H1 (cell line): ENCODE measurements at places on chromosomes 16 and 17.

- peak; percentile 73 for DNase-seq
Measured at GRCh38 chr16:4316864-4317531, 1.1 kb downstream of the GLIS2 start.

DNA sequence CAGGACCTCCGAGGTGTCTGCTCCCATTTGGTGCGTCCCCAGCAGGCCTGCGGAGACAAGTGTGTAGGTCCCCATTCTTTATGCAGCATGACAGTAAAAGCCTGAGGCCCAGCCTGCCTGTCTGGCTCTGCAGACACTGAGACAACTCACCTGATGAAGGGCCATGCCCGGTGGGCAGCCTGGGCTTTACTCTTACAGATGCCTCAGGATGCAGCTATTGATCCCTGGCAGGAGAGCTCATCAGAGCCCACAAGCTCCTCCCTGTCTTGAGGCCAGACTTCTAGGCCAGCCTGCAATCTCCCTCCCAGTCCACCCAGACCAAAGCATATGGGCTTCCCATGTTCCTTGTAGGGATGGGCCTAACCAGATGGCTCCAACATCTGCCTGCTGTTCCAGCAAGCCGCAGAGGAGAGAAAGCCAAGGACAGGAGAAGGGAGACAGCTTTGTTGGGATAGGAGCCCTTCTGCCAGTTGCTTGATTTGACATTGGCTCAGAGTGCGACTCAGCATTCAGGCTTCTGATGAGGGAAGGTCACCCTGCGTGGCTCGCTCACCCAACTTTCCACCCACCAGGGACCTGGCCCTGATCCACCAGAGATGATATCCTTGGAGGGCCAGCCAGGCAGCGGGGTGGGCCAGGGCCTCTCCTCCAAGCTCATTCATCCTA is 87.5 kb downstream of the SOCS1 start:
- DNase-seq = no peak

- no peak for DNase-seq
Measured at GRCh38 chr17:64277831-64278562, 14.9 kb upstream of the TEX2 start.

GRCh38 chr17:30559656-30560055 is 82.4 kb downstream of the GOSR1 start:
- peak; percentile 39 for DNase-seq

DNA sequence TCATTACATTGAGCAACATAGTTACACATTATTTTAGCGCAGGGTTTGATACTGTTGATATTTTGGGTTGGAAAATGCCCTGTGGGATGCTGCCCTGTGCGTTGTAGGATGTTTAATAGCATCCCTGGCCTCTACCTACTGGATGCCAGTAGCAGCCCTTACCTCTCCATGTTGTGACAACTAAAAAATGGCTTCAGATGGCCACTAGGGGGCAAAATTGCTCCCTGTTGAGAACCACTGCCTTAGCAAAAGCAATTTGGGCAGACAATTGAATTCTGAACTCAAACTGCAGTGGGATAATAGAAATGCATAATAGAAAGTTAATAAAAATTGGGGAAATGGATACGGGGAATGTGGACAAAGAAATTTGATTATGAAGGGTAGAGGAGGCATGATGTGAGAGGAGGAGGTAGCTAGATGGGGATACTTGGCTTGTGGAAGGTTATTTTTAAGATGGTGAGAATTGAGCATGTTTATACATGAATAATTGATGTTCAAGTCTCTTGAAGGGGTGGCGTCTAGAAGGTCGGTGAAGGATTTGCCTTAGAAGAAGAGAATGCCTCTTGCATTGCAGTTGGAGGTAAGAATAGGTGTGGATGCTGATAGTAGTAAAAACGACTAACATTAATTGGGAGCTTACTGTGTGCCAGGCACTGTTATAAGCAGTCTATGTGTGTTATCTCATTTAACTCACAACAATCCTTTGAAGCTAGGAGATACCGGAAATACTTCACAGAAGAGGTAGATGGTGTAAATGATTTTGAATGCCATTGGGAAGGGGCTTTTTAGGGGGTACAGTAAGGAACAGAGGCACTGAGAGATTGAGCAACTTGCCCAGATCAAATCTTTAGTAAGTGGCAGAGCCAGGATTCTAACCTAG is 19.0 kb downstream of the HEATR9 start:
- DNase-seq = peak; percentile 58

- DNase-seq = no peak
Measured at GRCh38 chr17:43816336-43817320, 16.3 kb downstream of the MPP3 start.
